ENCODE measurements at places on chromosomes 7 and 10. TPM values are rescaled to one million over a fixed set of nuclear protein-coding genes. Genes with fewer than 3 reads are reported as not detected.

Gene CHST12
- 3.2 TPM for polyA plus RNA-seq

Gene ENTPD7
- polyA plus RNA-seq = 6.6 TPM

DNA sequence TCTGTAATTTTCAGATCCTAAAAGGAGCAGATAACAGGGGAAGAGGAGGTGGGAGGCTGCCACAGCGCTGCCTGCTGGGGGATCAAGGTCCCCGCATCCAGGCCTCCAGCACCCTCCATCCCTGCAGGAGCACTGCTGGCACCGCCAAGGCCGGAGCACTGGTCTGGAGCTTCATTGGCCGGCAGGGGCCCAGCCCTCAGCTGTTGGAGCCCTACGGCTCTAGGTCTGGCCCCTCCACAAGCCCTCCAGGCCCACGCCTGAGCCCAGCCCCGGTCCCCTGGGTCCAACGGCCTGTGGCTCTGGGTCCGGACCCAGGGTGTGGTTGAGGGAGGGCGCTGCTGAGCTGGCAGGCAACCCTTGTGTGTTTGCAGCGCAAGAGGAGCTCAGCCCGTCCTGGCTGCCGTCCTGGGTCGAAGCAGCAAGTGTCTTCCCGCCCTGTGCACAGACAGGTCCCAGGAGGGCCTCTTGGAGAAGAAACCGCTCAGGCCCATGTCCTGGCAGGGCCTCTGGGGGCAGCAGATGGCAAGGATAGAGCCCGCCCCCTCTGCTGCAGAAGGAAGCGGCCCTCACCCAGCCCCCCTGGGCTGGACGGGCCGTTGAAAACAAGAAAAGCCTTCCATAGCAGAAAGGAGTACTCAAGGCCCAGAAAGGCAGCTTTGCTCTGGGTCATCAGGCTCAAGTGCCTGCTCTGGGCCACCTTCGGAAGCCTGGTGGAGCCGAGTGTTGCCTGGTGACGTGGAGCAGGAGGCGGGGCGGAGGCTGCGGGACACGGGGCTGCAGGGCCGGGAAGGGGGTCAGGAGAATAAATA, 54.3 kb upstream of the TNRC18 start:
- peak overlapping the region; percentile 59 for H3K27ac ChIP-seq
- peak overlapping the region; percentile 41 for H3K4me3 ChIP-seq
- DNase-seq = no peak
- H3K27me3 ChIP-seq = no peaks in the 10 kb centered on the region
- H3K4me1 ChIP-seq = peaks cover 20% of the 10 kb centered on the region

Gene KIAA1217
- polyA plus RNA-seq = 15.3 TPM

DNA sequence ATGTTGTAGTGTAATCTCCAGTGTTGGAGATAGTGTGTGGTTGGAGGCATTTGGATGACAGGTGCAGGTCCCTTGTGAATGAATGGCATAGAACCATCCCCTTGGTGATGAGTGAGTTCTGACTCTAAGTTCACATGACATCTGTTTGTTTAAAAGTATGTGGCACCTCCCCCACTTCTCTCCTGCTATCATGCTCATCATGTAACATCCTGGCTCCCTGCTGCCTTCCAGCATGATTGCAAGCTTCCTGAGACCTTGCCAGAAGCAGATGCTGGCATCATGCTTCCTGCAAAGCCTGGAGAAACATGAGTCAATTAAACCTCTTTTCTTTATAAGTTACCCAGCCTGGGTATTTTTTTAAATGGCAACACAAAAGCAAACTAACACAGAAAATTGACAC, 499.0 kb upstream of the SEMA3D start:
- no peaks in the 10 kb centered on the region for H3K27me3 ChIP-seq
- no peak for DNase-seq
- no peak overlapping the region for H3K4me3 ChIP-seq
- H3K27ac ChIP-seq = no peak overlapping the region
- H3K36me3 ChIP-seq = no peaks in the 10 kb centered on the region

Gene IDI1
- 100 TPM for polyA plus RNA-seq

DNA sequence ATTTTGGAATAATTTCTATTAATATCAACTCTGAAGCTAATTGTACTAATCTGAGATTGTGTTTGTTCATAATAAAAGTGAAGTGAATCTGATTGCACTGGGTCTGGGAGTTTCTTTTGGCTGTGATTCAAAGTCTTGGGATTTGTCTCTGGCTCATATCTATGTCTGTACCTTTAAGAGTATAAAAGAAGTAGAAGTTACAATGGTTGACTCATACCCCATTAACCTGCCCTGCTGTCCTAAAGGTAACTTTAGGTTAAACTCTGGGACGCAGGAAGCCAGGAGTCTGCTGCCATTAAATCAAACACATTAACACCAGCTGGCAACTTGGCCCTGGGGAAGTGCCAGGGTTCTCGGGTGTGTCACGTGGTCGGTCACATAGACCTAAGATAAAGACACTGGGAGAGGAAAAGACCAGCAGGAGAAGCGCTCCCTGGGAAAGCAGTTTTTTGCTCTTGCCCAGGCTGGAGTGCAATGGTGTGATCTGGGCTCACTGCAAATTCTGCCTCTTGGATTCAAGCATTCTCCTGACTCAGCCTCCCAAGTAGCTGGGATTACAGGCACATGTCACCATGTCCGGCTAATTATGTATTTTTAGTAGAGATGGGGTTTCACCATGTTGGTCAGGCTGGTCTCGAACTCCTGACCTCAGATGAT, 17.8 kb downstream of the SCD start:
- no peaks in the 10 kb centered on the region for H3K4me1 ChIP-seq
- no peak overlapping the region for H3K4me3 ChIP-seq
- no peaks in the 10 kb centered on the region for H3K27me3 ChIP-seq

Measured in sigmoid colon (tissue), 7 donors.